HTR-8/SVneo (cell line): ENCODE measurements at places on chromosomes 7 and 10.

DNA sequence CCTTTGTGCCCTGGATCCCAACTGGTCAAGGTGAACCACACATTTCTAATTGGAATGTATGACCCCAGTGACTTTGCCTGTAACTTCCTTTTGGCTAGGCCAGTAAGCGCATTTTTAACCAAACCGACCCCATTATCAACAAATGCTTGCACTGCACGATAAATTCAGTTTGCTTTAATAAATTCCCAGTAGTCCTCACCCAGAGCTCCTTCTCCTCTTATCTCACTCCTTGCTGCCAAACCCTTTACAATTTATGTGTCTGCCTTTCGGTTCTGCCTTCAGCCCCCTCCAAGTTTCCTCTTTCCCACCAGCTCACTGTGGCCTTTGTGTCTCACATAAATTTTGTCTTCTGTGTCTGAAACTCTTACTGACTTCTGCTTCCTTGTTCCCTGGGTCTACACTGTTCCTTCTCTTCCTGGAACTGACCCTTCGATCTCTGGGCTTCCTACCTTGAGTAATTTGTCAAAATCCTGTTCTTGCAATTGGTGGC, 59.0 kb downstream of the TBXAS1 start:
- no peak for DNase-seq

- no peak for DNase-seq
These were observed 655 bp downstream of the LMTK2 start for GRCh38 chr7:98107313-98107721.

- DNase-seq = no peak
These were observed 36.4 kb downstream of the ANTXRL start for GRCh38 chr10:46323176-46323575.

DNA sequence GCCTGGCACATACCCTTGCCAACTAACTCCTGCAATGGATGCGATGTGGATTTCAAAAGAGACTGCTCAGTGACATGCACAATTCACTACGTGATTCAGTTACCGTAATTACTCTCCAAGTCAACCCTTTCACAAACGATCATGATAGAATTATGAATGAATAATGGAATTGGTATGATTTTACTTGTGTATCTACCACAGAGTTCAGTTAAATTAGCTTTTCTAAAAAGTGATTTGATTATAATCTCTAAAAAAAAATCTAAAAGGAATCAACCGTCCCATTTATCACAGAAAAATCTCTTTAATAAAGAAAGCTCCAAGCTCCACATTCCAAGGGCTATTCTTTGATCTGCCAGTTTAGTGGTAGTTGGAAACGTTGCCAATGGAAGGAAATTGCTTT, 30.4 kb upstream of the RSU1 start:
- no peak for DNase-seq

GRCh38 chr10:124347956-124348355, 70.8 kb downstream of the OAT start:
- no peak for DNase-seq

- DNase-seq = no peak
These were observed 34.4 kb downstream of the MXI1 start for GRCh38 chr10:110241841-110242240.

GRCh38 chr10:86373828-86374227, 7.2 kb upstream of the GRID1 start:
- no peak for DNase-seq

DNA sequence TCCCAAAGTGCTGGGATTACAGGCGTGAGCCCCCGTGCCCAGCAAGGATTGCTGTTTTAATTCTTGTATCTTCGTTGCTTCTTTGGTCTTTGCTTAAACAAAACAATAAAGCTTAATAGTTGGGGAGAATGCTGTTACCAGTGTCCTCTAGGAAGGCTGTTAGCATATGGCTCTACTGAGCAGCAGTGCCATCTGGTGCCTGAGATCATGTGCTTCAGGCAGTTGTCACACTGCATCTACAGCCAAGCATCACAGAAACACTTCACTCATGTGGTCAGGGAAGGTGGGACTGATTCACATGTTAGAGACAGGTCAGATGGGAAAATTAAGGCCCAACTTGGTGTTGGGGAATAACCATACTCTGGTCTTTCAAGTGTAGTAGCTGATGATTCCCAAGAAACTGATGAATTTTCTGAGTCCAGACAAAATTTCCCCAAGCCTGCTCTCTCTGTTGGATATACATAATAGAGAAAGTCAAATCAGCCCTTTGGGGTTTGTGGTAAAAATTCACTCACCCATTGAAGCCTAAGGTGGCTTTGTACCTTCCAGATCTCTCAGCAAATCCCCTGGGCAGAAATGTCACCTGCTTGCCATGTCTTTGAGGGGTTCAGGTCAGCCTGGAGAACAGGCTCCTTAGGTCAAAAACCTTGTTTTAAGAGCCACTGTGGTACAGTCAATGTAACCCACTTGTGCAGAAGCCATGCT, 28.4 kb downstream of the UBE2D4 start:
- peak; percentile 67 for DNase-seq

DNA sequence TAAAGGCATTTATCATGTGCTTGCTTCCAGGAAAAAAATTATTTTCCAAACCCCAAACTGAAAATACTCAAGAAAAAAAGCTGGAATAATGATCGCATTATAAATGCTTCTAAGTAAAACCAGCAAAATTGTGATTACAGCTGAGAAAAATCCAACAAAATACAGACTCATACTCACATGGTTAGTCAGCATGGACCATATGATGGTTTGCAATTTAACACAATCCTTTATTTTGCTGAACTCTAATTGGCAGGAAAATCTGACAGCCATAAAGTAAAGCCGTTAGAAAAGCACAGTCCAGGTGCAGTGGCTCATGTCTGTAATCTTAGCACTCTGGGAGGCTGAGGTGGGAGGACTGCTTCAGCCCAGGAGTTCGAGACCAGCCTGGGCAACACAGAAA, 59.6 kb downstream of the BRI3 start:
- DNase-seq = no peak

GRCh38 chr10:70549962-70550458, 52.5 kb downstream of the PRF1 start:
- DNase-seq = peak; percentile 76

GRCh38 chr7:123557016-123557397, 611 bp downstream of the NDUFA5 start:
- DNase-seq = no peak

DNA sequence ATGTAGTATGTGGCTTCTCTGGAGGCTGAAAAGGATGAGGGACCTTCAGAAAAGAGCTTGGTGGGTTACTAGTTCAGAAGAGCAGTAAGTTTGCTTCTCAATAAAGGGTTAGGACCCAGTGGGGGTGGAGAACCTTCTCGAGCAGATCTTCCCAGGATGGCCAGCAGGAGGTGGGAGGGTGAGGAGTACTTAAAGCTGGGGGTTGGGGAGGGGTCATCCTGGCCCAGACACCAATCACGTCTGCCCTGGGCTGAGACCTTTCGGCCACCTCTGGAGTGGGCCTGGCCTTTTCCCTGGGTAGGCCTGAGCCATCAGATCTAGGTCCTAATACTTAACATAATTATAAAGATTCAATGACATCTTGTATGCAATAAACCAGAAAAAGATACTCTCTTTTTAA, 149.0 kb upstream of the TCF7L2 start:
- no peak for DNase-seq
